ENCODE measurements at places on chromosomes 4 and X. TPM values are rescaled to one million over a fixed set of nuclear protein-coding genes. Genes with fewer than 3 reads are reported as not detected.

DNA sequence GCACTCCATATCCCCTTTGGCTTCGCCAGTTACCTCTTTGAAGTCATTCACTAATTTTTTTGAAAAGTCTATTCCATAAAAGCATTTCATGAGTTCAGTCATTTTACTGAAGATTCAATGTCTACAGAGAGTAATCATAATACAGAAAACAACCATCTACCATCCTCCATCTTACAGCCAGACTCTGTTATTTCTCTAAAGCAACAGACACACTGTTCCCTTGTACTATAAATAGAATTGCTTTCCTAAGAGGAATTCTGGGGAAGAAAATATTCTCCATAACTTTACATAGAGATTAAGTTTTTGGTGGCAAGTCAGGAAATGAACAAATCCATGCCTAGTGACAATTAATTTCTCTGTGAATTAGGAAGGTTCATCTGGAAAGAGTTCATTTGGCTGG, 37.0 kb downstream of the XK start:
- DNase-seq, result no peak

DNA sequence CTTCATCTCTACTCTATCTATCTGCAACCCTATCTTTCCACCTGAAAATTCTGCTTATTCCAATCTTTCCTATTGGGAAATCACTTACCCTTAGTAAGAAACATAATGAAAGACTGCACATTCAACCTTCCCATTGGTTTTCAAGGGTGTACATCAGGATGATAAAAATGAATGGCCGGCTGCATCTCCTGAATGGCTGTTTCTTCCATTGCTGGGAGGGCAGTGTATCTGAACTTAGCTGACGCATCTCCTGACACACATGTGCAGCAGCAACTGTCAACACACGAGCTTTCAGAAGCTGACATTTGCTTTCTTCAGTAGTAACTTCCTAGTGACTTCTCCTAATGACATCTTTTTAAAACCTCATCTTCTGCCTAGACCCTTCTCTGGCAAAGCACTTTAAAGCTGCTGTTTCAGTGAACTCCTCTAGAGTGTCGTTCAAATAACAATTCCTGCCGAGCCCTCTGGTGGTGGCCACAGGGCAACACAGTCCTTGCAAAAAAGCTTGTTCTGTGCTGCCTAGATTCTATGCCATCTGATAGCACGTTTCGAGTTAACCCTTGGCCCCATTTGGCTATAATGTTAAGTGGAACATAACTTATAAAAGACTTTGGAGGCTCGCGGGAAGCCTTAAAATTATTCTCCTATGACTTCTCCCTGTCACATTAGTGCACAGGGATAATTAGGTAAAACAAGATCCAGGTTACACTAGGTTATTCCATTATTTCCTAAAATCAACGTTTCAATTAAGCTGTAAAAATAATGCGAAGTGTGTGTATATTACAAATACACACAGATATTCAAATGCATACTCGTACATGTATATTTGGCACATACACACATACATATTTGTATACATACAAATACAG, 2340.7 kb downstream of the PCDH7 start:
- DNase-seq, result no peak

The AGA gene
- 11.1 TPM for total RNA-seq

DNA sequence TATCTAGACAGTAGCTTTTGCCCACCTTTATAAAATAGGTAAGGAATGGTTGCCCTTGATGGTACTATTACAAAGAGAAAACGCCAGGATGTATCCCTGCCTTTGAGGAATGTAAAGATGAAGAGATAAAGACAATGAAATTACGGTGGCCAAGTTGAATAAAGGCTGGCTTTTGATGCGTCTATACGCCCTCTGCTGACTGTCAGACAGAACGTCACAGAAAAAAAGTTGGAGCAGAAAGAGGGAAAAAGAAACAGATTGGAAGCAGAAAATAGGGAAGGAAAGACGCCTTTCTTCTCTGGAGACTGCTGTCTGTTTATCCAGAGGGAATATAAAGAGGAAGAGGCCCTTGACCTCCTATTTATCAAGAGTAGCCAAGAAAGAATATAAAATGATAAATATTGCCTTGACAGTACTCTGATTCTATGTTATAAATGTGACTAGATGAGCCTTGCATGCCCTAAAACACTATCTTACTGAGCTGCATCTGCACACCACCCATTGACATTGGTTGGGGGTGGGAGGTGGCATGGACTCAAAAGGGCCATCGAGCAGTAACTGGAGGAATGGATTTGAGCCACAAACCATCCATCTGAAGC, 30.6 kb downstream of the PCDH19 start:
- no peak for DNase-seq

The HDX gene
- not detected for total RNA-seq

- no peak for DNase-seq
These were observed 7.9 kb downstream of the GLA start for GRCh38 chrX:101399825-101400224.

- DNase-seq, result no peak
These were observed 181.7 kb upstream of the AGTR2 start for GRCh38 chrX:115988825-115989224.

The FAAH2 gene
- total RNA-seq, result not detected

DNA sequence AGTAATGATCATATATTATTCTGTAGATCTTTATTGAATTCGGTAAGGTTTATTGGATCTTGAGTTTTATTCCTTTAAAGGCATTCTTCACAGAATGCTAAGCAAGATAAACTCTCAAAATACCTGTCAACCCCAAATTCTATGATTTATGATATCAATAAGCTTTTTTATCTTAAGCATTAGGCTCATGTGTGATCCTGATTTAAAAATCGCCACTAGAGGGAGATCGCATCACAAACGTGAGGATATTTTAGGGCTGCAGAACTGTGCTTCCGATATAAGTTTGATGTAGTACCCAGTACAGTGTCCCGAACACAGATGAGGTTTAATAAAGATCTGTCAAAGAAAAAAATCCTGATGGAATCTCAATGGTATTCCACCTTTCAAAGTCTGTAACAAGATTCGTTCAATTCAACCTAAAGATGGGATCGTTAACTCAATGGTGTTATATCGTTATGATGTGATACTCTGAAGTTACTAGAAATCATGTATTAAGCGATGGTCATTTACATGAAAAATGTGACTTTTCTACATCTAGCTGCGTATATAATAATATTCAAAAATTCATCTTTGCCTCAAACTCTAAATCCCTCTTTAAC, 169.0 kb downstream of the CORIN start:
- no peak for DNase-seq

GRCh38 chrX:134075894-134076718, 90.7 kb upstream of the GPC3 start:
- DNase-seq, result no peak

GRCh38 chr4:123737156-123737555, 340.6 kb downstream of the SPRY1 start:
- no peak for DNase-seq

- no peak for DNase-seq
These were observed 11.4 kb upstream of the MCUB start for GRCh38 chr4:109548655-109549054.

DNA sequence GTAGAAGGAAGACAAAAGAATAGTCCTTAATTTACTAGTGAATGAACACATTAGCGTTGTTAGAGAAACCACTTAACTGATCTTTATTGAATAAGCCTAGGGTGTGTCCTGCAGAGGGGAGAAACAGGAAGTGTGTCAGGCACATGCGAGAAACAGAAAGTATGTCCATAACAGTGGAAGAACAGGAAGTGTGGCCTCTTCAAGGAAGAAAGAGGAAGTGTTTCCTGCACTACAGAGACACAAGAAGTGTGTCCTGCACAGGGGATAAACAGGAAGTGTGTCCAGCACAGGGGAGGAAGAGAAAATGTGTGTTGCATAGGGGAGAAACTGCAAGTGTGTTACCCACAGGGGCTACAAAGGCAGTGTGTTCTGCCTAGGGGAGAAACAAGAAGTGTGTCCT, 539.6 kb upstream of the PRKX start:
- no peak for DNase-seq

DNA sequence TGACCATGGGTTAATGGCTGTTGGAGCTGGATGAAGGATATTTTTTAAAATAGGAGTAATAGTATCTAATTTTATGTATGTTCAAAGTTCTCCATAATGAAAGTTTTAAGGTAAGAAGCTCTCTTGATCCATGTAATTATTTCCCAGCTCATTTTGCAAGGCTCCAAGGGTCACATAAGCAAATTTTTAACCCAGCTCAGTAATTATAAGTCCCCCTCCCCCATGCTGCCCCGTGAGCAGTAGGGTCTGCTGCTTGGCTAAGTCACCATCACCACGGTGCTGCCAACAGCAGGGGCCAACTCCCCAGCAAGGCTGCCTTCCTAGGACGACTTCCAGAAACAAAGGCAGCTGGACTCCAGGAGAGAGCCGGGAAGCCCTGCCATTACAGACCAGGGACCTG, 340.0 kb downstream of the FBXW7 start:
- DNase-seq, result no peak

DNA sequence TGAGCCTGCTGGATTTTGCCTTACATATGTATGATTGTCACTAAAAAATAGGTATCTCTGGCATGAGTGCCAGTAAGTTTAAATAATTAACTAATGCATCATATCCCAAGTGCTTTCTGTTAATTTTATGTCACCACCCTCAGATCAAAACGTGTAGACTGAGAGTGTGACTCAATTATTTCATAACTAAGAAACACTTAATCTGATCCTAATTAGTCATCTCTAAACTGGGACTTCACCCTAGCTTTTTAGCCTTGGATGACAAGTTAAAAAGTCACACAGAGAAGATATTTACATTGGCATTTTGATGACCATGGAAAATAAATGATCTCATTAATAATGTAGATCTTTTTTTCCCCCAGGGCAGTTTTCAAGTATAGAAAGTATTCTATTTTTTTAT, 23.1 kb upstream of the SLC6A14 start:
- no peak for DNase-seq

- no peak for DNase-seq
These were observed 559.0 kb upstream of the AMOT start for GRCh38 chrX:113399506-113400192.

GRCh38 chr4:163610648-163611047, 116.2 kb downstream of the TMA16 start:
- no peak for DNase-seq

The PALLD gene
- total RNA-seq, result 382 TPM

The AP1S2 gene
- total RNA-seq, result 130 TPM

DNA sequence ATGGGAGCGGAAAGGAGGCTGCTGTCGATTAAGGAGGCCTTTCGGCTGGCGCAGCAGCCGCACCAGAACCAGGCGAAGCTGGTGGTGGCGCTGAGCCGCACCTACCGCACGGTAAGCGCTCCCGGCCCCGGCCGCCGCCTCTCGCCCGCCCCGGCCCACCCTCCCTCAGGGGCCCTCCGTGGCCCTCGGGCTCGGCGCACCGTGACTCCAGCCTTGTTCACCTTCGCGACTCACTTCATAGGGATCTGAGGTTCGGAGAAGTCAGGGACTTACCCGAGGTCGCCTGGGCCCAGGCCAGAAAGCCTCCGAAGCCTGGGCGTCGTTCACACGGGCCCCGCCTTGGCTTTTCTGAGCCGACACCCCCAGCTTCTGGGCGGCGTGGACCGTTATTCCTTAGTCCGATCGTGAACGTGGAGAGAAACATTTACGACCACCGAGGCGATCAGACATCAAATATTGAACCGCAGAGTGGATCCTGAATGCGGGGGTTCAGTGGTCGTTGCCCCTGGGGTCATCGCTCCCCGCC, 362 bp downstream of the NCAPG start:
- peak; percentile 17 for DNase-seq

- no peak for DNase-seq
These were observed 311.8 kb downstream of the ADGRL3 start for GRCh38 chr4:61511716-61512488.

The RAB9B gene
- total RNA-seq, result 3.8 TPM

DNA sequence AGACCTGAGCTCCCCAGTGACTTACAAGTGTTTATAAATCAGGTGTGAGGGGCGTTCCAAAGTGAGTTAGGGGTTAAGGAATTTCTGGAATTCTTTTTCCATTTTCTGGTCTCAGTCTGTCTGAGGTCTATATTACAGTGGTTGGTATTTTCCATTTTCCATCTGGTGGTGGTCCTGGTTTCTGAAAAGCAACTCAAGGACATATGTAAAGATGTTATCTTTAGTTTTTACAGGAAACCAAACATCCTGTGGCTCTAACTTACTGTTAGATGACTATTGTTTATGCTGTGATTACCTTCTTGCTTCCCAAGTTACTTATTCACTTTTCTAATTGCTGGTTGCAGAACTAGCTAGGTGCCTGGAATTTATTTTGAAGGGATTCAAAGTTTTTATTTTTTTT, 53.5 kb upstream of the IL21 start:
- DNase-seq, result no peak
